Activated T-cell treated with anti-CD3 and anti-CD28 coated beads, Interleukin-2, amount 50 U/mL, for 24 hours (primary cell): ENCODE measurements at places on chromosomes 2 and 18.

GRCh38 chr2:42722320-42723190 lies 41.4 kb downstream of the OXER1 start:
- no peak for DNase-seq

- no peak for DNase-seq
These were observed 136.2 kb downstream of the TMEM247 start for GRCh38 chr2:46615555-46615954.

- no peak for DNase-seq
These were observed 513.4 kb downstream of the TNS1 start for GRCh38 chr2:217489145-217489960.

DNA sequence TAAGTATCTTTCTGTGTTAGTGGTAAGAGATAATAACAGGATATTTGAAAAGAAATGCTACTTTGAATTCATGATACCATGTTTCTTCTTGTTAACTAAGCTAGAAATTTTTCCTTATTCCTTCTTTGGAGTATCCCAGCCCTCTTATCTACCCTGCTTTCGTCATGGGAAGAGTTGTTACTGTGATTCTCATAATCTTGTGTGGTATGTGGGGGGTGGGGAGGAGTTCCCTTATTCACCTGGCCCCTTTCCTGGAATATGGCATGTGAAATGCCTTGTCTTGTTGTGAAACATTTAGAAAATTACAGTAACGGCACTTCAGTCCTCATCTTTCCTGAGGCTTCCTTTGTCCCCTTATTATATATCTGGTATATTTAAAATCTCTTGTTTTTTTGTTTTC lies 129.9 kb downstream of the NCOA1 start:
- no peak for DNase-seq
